ENCODE measurements at places on chromosomes 16 and 17.

GRCh38 chr16:15055141-15056053 lies 477 bp downstream of the NTAN1 start:
- DNase-seq = no peak

DNA sequence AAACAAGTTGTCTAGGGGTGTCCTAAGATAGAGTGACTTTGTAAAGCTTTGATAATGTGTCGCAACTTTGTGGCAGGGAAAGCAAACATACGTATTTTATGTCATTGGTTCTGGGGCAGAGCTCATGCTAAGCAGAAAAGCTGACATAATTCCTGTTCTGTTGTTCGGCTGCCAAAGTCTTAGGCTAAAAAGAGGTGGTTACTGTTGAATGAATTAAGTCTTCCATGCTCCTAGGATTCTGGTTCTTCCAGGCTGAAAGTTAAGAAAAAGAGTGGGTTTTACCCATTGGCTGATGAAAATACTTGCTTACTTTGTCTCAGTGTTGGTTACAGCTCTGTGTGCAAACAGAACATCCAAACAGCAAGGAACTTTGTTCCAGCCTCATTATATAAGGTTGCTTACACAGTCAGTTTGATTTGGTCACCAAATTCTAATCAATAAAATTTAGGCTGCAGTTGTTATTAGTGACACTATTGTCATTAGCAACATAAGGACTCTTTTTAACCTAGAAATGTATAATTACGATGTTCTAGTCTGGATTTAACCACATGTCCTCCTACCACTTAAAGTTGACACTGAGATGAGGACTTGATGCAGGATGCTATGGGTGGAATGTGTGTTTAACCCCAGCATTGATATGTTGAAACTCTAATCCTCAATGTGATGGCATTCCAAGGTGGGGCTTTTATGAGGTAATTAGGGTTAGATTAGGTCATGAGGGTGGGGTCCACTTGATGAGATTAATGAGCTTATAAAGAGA lies 114.0 kb upstream of the GOT2 start:
- no peak for DNase-seq

- no peak for DNase-seq
Observed at GRCh38 chr17:57906910-57907309, 48.3 kb downstream of the CUEDC1 start.

GRCh38 chr17:4850246-4850645 lies 17.1 kb downstream of the MINK1 start:
- no peak for DNase-seq

GRCh38 chr17:35870906-35871819 lies 2.5 kb upstream of the HEATR9 start:
- DNase-seq = no peak

GRCh38 chr17:4365628-4366326 lies 698 bp downstream of the UBE2G1 start:
- no peak for DNase-seq

Measured in NCI-H1417 treated with DMSO at 0.1 percent for 48 hours (cell line).